Aorta (tissue), 5 donors: ENCODE measurements at places on chromosomes 5 and 9.

DNA sequence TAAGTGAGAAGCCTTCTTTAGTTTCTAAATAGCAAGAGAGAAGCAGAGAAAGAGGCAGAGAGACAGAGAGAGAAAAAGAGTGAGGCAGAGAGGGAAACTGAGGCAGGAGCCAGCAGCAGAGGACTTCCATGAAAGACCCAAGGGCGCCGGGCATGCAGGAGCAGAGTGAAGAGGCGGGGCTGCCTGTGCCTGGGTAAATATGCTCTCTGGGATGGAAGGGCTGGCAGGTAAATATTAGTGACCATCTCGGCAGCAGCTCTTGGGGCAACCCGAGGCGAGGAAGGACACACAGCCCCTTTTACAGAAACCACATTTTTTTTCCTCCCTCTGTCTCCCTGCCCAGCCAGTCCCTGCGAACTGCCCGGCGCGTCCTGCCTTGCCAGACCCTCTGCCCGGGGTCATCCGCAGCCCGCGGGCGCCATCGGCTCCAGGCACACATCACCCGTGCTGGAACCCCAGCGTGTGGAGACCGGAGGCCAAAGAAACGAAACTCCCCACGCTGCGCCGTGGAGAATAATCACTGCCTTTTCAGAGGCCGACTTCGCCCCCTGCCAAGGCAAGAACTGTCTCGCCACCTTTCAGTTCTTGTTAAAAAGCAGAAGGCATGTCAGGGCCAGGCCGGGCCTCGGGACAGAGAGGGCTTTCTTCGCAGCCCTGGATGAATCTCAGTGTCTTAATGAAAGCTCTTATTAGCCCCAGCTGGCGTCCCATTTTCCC, 61.3 kb downstream of the BOD1 start:
- no peak for DNase-seq

- no peak for DNase-seq
Measured at GRCh38 chr9:87285183-87285850, 212.3 kb upstream of the DAPK1 start.

GRCh38 chr5:150946351-150946905, 41.6 kb upstream of the ZNF300 start:
- peak; percentile 94 for DNase-seq

- no peak for DNase-seq
Measured at GRCh38 chr5:38431242-38431853, 125.1 kb downstream of the LIFR start.

DNA sequence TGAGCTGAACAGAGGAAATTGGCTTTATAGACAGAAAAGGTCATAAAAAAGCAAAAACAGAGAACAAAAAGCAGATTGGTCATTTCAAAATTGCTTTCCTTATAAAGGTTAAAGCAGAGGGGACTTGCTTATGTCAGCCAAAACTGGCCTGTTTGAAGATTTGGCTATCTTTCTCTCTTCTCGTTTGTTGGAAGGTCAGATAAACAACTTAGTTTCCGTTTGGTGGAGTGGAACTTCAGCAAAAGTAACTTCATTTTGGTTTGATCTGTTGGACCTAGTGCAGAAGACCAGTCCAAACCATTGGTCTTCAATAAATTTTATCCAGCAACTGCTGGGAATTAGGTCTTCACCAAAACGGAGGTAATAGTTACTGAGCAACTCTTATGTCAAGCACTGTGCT, 45.1 kb upstream of the HMGCS1 start:
- DNase-seq: no peak

GRCh38 chr5:10801931-10802666, 41.1 kb upstream of the DAP start:
- DNase-seq: no peak

GRCh38 chr5:39364367-39364766, at the start of gene C9:
C9 (minus strand) TSS chr5:39364495; CDS start chr5:39364464, 31 bp downstream.
- no peak for DNase-seq

DNA sequence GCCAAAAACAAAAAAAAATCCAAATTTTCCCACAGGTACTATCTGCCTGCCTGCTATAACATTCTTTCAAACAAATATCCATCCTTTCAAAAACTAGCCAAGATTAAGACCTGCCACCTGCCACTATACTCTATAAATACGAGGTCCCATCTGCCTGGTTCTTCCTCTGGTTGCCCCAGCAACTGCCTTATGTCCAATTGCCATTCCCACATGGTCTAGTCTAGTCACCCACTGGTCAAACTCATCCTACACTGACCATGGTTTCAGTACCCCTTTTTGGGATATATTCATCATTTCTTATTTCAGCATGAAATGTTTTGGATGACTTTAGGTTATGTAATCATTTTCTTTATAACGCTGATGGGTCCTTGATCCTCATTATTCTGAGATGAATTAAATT, 95.1 kb upstream of the CCNG1 start:
- no peak for DNase-seq

- DNase-seq: no peak
Measured at GRCh38 chr5:168364151-168364661, 72.8 kb downstream of the WWC1 start.

DNA sequence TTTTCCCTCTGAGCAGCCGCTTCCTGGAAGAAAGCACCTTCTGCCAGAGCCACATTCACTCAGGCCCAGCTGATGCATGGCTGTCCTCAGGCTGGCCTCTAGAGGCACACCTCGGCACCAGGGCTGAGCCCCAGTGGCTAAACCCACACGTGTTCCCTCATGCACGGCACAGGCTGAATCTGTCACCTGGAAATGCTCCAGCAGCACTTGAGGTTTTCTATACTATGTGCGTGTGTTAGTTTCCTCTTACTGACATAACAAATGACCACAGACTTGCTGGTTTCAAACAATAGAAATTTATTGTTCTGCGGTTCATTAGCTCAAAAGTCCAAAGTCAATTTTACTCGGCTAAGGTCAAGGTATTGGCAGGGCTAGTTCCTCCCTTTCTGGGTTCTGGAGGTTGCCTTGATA, 141.4 kb downstream of the LRRC70 start:
- no peak for DNase-seq

DNA sequence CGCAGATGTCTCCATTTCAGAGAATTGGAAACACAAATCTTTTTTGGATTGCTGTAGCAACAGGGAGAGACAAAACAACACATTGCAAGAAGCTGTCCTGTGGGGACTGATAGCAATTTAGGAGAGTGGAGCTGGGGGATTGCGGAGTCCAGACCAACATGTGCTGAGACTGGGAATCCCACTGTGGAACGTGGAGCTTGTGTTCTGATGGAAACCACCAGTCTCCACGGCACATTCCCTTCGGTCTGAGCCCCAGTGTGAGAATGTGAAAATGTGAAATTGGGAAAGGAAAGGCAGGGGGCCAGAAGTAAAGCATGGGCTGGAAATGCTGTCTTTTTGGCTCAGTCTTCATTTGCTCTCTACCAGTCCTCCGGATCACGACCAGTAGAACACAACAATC, 348.8 kb upstream of the TNC start:
- no peak for DNase-seq

GRCh38 chr5:168301593-168302390, 10.3 kb downstream of the WWC1 start:
- DNase-seq: no peak

DNA sequence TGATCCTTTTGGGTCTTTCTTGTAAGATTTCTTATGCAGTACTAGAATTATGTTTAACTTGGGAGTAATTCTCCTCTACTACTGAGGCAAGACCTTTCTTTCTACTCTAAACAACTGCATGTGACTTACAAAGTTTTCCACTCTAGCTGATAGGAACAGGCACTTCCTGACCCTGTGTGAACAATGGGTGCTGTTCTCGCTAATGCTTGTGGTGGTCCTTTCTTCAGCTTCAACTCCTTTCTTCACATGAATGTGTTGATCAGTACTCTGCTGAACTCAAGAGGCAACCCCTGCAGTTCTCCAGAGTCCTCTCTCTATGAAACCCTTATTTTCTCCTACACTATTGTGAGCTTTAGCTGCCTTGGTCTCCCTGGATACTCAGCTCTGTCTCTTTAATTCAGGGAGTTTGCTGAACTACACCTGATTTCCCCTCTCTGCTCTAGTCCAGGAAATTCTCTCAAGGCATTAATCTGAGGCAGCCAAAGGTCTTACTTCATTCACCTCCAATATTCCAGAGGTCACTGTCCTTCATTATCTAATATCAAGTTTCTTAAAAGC, 484.6 kb upstream of the PIK3R1 start:
- no peak for DNase-seq

DNA sequence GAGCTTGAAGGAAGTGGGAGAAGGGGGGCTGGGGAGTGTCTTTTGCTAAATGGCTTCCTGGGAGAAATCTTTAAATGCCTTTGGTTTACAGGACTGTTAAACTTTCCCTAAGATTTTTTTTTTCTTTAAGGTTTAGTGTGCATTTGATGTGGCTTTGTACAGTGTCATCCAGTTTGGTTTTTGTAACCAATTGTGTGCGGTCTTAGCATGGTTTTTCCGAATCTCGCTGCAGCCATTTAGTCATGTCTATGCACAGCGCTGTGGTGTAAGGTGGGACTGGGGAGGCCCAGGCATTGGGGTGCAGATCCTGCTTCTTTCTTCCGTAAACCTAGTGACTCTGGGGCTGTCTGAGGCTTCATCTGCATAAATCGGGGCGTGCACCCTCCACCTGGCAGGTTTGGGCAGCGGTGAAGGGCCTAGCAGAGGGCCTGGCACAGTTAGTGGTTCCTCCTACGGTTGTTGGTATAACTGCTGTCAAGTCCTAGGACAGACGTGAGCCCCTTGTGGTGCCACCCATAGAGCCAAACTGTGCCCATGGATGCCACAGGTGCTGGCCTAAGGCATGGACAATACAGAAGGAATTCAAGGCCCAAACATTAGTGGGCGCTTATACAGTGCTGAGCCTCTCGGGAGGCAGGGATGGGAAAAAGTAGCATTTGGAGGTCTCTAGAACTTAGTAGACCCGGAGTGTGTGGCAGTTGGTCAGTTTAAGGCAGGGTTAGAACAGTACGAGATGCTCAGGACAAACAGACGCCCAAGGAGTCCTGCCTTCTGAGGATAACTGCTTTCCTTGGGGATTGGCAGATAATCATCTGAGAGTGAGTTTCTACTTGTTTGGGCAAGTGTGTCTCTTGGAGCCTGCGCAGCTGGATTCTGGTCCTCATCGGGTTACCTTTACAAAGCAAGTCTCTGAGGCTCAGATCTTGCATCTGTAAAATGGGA, 1.5 kb downstream of the PRRC2B start:
- DNase-seq: peak; percentile 49

DNA sequence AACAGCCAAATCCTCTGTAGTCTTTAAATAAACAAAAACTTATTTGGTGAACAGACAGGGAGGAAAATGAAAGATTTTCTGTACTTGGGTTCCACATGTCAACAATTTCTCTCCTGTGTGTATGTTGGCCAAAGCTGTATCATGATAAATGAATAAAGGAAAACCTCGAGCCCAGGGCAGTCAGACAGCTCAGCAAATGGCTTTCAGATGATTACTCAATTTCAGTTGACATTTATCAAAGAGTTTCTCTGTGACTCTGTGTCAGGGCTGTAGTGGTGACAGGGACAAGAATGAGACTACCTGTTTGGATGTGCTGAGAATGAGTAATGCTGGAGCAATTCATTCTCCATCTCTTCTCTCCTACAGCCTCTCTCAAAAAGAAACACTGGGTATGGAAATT, 45.7 kb upstream of the PTGS1 start:
- no peak for DNase-seq

DNA sequence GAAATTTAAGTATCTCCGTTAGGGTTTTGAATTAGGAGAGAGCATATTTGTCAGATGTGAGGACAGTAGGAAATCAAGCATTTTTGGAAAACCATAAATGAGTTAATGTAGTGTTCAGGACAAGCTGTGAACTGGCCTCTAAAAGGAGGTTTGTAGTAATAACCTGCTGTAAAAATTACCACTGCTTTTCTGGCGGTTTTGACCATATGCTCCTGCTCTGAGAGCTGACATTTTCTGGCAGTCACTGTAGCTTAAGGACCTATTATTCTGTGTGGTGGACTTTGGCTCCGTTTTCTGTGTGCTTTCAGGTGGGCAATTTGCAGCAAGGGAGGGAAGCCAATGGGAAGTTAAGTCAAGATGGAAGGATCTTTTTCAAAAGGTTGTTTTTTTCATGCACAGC, 111.1 kb downstream of the SGCD start:
- no peak for DNase-seq

DNA sequence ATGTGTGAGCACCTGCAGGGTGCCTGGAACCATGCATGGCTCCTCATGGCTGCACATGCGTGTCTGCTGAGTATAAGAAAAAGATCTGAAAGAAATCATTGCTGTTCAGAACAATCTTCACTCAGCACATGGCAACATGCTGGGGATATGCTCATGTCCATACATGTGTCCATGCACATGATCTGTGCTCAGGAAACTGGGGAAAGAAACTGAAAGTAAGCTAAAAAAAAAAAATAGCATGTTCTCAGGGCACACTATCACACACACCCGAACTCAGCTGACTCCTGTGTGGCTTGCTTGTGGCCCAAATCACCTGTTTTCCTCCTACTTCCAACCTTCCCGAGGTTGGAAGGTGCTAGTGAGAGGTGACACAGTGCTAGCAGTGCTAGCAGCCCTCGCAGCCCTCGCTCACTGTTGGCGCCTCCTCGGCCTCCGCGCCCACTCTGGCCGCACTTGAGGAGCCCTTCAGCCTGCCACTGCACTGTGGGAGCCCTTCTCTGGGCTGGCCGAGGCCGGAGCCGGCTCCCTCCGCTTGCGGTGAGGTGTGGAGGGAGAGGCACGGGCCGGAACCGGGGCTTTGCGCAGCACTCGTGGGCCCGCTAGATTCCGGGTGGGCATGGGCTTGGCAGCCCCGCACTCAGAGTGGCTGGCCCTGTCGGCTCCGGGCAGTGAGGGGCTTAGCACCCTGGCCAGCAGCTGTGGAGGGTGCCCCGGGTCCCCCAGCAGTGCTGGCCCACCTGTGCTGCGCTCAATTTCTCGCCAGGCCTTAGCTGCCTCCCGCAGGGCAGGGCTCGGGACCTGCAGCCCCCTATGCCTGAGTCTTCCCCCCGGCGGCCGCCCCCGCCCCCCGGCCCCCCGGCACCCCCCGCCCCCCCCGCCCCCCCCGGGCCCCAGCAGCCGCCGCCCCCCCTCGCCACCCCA, 76.0 kb downstream of the GADD45G start:
- peak; percentile 39 for DNase-seq

DNA sequence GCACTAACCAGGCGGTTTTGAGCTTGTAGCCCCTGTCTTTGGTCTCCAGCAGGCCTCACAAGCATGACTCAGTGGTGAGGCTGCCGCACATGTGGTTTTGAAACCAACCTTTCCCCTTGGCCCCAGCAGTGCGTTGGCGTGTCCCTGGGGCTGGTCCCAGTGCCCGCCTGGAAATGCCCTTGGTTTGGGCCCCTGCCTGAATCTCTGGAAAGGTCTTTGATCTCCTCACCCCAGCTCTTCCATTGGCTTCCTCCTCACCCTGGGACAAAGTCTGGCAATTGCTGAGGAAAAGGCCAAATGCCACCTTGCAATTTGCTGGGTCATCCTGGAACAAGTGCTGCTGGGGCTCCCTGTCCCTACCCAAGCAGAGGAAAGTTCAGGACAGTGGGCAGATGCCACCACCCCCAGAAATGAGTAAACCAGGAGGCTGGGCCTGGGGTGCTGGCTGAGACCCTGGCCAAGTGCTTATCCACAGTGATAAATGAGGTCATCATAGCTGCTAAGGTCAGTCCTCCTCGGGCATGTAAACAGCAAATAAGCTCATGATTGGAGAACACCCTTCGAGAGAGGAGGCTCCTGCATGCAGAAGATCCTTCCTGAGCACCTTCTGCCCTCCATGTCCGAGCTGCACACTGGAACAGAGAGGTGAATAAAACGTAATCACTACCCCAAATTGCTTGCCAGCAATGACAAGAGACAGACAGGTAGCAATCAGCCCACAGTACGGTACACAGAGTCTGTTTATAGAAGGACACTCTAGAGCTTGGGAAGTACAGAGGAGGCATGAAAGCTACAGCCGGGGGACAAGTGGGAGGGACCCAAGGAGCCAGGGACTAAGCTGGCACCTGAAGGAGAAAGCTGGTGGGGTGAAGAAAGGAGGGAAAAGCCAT, 98.9 kb upstream of the CPEB4 start:
- no peak for DNase-seq

GRCh38 chr5:143065185-143065965, 295.2 kb downstream of the ARHGAP26 start:
- no peak for DNase-seq
